ENCODE measurements at places on chromosomes 1 and 21. TPM values are rescaled to one million over a fixed set of nuclear protein-coding genes. Genes with fewer than 3 reads are reported as not detected.
A peak's percentile ranks its signal among the peaks of the same experiment; 100 is the strongest.

POFUT2 gene
- 79.3 TPM for total RNA-seq

FCN3 gene
- total RNA-seq, result 1.9 TPM

SLC44A5 gene
- 3.3 TPM for total RNA-seq

MCOLN2 gene
- total RNA-seq, result 50.4 TPM

TRAF5 gene
- 21.9 TPM for total RNA-seq

PALMD gene
- total RNA-seq, result 2.9 TPM

OR2L8 gene
- total RNA-seq, result not detected

MLLT11 gene
- 1.3 TPM for total RNA-seq

- H3K27ac ChIP-seq, result no peak overlapping the region
- H3K4me1 ChIP-seq, result no peaks in the 10 kb centered on the region
- no peak for DNase-seq
- H3K27me3 ChIP-seq, result peaks cover 5% of the 10 kb centered on the region
- H3K36me3 ChIP-seq, result no peaks in the 10 kb centered on the region
Observed at GRCh38 chr1:204760350-204760749, 74.8 kb upstream of the LRRN2 start.

- no peaks in the 10 kb centered on the region for H3K4me1 ChIP-seq
- H3K4me3 ChIP-seq, result no peak overlapping the region
- H3K27ac ChIP-seq, result no peak overlapping the region
Observed at GRCh38 chr21:34946916-34947534, 102.1 kb downstream of the RUNX1 start.

GRCh38 chr1:36532810-36533401 is 50.2 kb upstream of the CSF3R start:
- H3K4me1 ChIP-seq, result no peaks in the 10 kb centered on the region
- no peak overlapping the region for H3K4me3 ChIP-seq
- H3K36me3 ChIP-seq, result no peaks in the 10 kb centered on the region
- peaks cover 3% of the 10 kb centered on the region for H3K27me3 ChIP-seq

DNA sequence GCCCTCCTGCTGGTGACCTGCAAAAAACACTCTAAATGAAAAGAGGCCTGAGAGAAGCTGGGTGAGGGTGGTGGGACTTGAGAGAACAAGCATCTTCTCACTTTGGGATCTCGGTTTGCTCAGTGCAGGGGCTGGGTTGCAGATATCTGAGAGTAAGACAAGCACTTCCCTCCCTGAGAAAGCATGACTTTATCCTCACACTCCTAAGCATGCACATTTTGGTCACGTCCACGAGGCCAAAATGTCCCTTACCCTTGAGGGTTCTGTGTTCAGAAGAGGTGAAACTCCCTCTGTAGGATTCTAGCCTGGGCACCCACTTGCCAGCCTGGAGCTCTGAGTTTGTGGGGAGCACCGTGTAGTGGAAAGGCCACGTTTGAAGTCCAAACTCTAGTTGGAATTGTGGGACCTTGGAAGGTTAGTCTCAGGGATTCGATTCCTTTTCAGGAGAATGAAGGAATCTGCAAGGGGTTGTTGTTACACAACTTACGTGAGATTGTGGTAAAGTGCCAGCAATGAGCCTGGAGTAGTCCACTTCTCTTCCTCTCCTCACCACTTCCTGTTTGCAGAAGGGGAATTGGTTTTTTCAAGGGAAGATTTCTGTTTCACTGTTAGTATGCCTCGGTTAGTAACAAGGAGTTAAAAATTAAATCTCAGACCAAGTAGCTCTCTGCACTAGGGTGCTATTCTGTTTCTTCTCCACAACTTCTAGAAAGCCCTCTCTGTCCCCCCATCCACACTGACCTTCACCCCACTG is 3.0 kb downstream of the FCAMR start:
- H3K4me1 ChIP-seq, result peaks cover 75% of the 10 kb centered on the region
- no peak for DNase-seq
- H3K27me3 ChIP-seq, result no peaks in the 10 kb centered on the region

GRCh38 chr1:51270751-51271150 is 34.7 kb downstream of the RNF11 start:
- H3K36me3 ChIP-seq, result no peaks in the 10 kb centered on the region
- no peaks in the 10 kb centered on the region for H3K4me1 ChIP-seq
- H3K27ac ChIP-seq, result no peak overlapping the region
- H3K27me3 ChIP-seq, result no peaks in the 10 kb centered on the region
- no peak for DNase-seq

DNA sequence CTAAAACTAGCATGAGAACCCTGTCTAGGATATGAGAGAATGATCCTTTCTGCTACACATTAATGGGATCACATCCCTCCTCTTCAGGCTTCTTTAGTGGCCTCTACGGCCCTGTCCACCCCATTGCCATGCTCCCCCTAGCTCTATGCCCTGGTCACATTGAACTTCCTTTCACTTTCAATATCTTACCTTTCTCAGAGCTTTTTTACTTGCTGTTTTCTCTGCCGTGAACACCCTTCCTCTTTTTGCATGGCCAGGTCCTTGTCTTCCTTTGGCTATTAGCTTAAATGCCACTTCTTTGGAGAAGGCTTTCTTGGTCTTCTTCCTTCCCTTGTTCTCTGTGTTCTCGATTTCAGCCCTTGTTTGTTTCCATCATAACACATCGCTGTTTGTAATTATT is 97.4 kb downstream of the GIPC2 start:
- DNase-seq, result no peak
- H3K4me3 ChIP-seq, result peak overlapping the region; percentile 21
- H3K4me1 ChIP-seq, result no peaks in the 10 kb centered on the region
- H3K27me3 ChIP-seq, result no peaks in the 10 kb centered on the region
- H3K36me3 ChIP-seq, result no peaks in the 10 kb centered on the region
- H3K27ac ChIP-seq, result peak overlapping the region; percentile 49

DNA sequence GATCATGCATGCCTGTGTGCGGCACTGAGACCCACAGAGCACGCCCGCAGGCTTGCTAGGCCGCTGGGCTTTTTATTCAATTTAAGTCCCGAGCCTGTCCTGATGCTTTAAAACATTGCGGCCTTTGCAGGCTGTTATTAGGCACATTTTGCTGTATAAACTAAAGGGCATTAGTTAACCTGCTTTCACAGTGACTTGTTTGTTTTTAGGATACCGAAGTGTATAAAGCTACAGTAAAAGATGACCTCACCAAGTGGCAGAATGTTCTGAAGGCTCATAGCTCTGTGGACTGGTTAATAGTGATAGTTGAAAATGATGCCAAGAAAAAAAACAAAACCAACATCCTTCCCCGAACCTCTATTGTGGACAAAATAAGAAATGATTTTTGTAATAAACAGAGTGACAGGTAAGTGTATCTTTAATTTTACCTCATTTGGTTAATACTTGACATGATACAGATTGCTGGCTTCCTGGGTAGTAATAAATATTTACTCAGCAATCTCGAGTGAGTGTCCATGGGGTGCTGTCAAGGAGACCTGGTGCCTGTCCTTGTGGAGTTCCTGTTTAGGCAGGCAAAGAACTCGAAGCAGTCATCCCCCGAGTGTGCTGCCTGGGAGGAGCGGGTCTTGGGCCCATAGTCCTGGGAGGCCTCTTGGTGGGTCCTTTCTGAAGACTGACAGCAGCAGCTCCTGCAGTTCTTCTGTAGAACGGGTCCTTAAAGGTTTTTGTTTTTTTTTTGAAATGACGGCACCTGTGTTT is 40.1 kb downstream of the TRAPPC10 start:
- no peaks in the 10 kb centered on the region for H3K27me3 ChIP-seq
- H3K36me3 ChIP-seq, result no peaks in the 10 kb centered on the region
- H3K27ac ChIP-seq, result peak overlapping the region; percentile 80
- H3K4me1 ChIP-seq, result peaks cover 23% of the 10 kb centered on the region
- no peak for DNase-seq
- H3K4me3 ChIP-seq, result no peak overlapping the region

- H3K27ac ChIP-seq, result no peak overlapping the region
- no peaks in the 10 kb centered on the region for H3K4me1 ChIP-seq
- H3K27me3 ChIP-seq, result no peaks in the 10 kb centered on the region
- DNase-seq, result no peak
- no peak overlapping the region for H3K4me3 ChIP-seq
Observed at GRCh38 chr1:172914501-172915144, 136.1 kb downstream of the TNFSF18 start.

GRCh38 chr1:228346731-228347130 is 59.9 kb downstream of the TRIM11 start:
- H3K27ac ChIP-seq, result no peak overlapping the region
- H3K4me3 ChIP-seq, result no peak overlapping the region
- no peaks in the 10 kb centered on the region for H3K4me1 ChIP-seq

DNA sequence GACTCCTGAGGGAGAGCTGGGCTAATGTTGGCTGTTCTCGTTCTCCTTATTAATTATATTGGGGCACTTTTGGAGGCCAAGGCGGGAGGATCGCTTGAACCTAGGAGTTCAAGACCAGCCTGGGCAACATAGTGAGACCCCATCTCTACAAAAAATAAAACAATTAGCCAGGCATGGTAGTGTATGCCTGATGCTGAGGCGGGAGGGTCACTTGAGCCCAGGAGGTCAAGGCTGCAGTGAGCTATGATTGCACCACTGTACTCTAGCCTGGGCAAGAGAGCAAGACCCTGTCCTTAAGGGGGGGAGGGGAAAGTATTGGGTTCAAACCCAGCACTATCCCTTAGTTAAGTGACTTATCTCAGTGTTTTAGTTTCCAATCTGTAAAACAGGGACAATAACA is 70.0 kb upstream of the NBPF3 start:
- DNase-seq, result no peak
- no peaks in the 10 kb centered on the region for H3K27me3 ChIP-seq
- H3K4me1 ChIP-seq, result peaks cover 9% of the 10 kb centered on the region
- no peaks in the 10 kb centered on the region for H3K36me3 ChIP-seq
- H3K27ac ChIP-seq, result no peak overlapping the region

DNA sequence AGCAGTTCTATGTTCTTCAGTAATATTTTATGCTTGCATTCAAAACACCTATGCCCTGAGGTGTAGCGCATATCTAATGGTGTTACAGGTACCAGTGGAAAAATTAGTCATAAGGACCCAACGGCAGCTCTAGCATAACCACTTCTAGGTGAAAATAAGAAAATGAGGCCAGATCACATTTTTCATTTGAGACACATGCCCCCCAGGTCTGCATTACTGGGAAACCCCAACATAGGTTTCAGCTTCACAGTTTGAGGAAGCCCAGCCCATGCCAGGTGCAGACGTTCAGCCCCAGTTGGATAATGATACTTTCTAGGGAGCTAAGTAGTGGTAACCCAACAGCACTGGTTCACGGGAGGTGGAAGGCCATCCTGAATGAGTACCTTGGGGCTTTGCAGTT is 129.8 kb downstream of the CNIH3 start:
- no peaks in the 10 kb centered on the region for H3K27me3 ChIP-seq
- no peak for DNase-seq
- H3K4me1 ChIP-seq, result no peaks in the 10 kb centered on the region
- H3K4me3 ChIP-seq, result no peak overlapping the region
- H3K36me3 ChIP-seq, result no peaks in the 10 kb centered on the region

DNA sequence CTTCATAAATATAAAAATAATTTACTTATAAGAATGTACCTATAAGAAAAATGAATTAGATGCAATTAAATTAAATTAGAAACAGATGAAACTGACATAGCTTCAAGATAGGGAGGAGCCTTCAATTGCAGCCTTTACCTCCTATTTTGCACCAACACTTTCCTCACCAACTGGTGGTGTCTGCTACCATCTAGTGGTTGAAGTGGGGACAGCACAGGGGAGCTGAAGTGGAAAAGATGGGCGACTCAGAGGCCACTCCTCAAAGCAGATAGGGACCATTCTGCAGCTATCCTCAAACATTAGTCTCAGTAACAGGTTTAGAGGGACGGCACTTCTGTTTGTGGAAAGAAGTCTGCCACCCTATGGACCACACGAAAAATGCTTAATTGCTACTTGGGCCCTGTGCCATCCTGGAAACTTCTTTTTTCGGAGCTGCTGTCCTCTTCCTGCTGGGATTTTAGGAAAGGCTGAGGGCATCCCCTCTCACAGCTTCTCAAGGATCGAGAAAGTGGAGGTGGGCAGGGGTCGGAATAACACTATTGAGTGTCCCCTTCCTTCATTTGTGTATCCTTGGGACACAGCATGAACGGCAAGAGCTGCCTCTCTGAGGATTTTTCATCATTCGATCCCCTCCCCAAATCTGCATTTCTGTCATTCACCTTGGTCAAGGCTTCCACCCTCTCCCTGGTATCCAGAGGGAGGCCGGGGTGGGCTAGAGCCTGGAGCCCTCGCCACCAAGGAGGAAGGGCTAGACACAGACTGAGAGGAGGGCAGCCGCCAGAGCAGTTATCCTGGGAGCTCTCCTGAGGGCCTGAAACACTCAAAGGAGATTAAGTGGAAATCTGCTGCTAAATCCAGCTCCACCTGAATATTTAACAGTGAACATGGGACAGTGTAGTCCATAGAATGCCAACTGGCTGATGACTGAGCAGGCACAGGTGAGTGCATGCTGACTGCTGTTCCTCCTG is 9.6 kb downstream of the PROK1 start:
- DNase-seq, result peak; percentile 87
- no peak overlapping the region for H3K27ac ChIP-seq
- no peak overlapping the region for H3K4me3 ChIP-seq
- H3K27me3 ChIP-seq, result no peaks in the 10 kb centered on the region

- no peak for DNase-seq
- H3K27ac ChIP-seq, result peak overlapping the region; percentile 21
- no peaks in the 10 kb centered on the region for H3K36me3 ChIP-seq
- H3K4me3 ChIP-seq, result no peak overlapping the region
- H3K27me3 ChIP-seq, result peaks cover 27% of the 10 kb centered on the region
Observed at GRCh38 chr1:83996191-83996590, 2.7 kb downstream of the TTLL7 start.

DNA sequence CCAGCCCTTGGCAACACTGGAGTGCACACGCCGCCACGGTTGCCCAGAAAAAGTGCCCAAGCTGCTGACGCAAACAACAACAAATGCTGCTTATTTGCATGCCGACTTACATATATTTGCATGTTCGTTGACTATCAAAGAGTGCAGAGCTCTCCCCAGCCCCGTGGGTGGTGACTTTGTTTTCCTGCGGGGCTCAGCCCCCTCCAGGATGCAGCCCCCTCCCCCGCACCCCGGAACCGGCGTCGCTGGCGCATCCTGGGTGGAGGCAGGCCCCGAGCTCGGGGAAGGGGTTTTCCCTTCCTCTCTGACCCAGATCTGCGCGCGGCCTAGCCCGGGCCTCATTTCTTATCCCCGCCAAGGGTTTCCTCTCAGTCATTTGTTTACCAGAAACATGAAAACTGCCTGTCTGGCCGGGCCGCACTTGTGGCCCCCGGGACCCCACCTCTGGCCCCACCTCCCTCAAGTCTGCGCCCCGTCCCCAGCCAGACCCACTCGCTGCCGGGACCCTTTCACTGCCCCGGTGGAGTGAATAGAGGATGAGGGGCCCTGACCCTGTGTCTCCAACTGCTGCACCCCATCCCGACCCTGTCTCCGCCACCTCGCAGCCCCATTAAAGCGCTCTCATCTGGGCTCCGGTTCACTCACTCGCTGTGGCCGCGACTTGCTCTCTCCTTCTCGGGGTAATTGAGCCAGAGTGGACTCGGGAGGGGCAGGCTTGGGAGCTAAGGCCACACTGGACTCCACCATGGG is 5.5 kb downstream of the TNFRSF25 start:
- H3K27me3 ChIP-seq, result peaks cover 21% of the 10 kb centered on the region
- H3K4me3 ChIP-seq, result peak overlapping the region; percentile 8
- no peaks in the 10 kb centered on the region for H3K4me1 ChIP-seq
- H3K36me3 ChIP-seq, result no peaks in the 10 kb centered on the region
- DNase-seq, result no peak

Data from transverse colon (tissue), 4 donors.